Stimulated activated CD8-positive, alpha-beta memory T cell treated with anti-CD3 and anti-CD28 coated beads, Interleukin-4, amount 100 ng/mL, for 4 hours (primary cell): ENCODE measurements at places on chromosomes 2 and 18.

DNA sequence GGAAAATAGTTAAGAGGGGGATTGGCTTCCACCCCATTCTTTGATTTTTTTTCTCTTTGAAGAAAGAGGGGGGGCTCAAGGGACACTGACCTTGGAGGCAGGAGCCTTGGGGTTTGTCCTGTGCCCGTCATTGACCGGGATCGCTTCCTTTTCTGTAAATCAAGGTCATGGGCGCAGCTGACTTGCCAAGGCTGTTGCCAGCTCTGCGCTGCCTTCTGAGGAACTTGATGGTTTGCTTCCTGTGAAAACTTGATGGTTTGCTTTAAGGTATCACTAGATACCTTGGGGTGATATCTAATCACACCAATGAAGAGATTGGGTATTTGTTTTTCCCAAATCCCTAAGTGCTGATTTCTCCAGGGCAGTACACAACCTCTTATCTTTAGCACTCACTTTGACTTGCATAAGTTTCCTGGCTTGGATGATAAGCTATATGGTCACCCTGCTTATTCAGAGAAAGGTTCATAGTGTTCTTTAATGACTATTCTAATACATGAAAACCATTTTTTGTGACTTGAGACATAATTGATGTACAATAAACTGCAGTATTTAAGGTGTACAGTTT is 56.0 kb downstream of the DGKD start:
- no peak for DNase-seq

GRCh38 chr2:12728221-12728777 is 11.6 kb downstream of the TRIB2 start:
- DNase-seq = no peak

DNA sequence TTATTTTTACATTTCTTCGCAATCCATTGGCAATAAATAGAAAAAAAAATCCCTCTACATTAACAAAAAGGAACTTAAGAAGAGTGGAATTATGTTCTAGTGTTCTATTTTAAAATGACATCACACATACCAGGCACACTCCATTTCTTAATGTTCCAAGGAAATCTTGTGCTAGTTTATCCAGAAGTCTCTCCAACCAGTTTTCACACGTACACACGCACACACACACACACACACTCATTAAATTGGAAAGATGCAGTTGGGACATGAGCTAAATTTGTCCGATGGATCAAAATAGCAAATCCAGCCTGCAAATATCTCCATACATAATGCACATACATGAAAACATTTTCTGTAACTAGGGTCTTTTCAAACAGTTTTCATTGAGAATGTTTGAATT is 78.3 kb downstream of the KCNJ3 start:
- DNase-seq = no peak

- DNase-seq = no peak
Measured at GRCh38 chr2:657766-658165, 19.4 kb downstream of the TMEM18 start.

- DNase-seq = no peak
Measured at GRCh38 chr18:10121786-10122515, 208.1 kb downstream of the VAPA start.

DNA sequence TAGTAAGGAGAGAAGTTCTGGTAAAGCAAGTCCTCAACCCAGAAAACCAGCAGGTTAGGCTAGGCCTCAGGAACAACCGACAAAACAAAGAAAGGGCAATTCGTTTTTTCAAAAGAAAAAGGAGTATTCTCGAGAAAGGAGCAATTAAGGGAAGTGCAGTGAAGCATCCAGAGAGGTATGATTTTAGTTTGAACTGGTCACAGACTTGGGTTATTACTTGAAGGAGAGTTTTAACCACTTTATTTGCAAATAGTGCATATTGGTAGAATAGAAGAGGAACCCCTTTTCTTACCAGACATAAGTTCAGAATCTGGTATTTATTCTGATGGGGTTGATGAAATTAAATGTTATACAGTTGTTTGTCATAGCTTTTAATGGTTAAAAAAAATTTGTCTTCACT is 110.0 kb upstream of the GCFC2 start:
- no peak for DNase-seq

GRCh38 chr2:60570251-60570650 is 16.8 kb upstream of the BCL11A start:
- DNase-seq = no peak

DNA sequence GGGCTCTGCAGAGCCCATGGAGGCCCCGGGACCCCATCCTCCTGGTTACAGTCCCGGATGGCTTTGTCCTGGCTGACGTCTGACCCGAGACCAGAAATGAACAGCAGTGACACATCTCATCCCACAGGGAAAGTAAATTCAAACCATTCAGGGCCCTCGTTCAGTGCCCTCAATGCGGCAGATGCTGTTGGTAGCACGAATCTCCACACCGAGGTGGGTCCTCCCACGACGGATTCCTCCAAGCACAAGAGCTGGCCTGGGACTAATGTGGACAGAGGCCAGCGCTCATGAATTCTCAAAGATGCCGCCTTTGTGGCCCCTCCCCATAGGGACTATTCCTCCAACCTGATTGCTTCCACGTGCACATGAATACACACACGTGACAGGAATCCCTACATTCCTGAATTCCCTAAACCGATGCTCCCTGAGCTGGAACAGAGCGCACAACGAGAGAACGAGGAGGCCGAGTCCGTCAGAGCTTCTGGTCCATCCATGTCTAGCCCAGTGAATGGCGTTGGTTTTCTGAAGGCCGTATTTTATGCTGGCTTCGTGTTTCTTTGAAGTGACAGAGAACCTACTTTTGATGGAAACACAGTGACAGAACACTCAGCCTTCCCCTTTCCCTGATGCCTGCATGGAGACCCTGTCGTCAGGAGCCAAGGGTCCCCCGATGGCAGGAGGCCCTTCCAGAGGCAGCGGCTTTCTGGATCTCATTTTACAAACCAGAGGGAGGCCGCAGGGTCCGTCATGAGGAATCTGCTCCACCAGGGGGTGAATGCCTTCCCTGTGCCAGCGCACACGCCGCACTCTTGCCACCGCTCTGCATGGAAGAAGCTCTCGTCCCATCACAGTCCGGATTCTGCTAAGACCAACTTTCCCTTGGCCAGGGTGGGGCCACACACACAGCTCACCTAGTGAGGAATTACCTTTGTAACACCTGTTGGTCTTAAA is 64.3 kb upstream of the SNTG2 start:
- DNase-seq = no peak

DNA sequence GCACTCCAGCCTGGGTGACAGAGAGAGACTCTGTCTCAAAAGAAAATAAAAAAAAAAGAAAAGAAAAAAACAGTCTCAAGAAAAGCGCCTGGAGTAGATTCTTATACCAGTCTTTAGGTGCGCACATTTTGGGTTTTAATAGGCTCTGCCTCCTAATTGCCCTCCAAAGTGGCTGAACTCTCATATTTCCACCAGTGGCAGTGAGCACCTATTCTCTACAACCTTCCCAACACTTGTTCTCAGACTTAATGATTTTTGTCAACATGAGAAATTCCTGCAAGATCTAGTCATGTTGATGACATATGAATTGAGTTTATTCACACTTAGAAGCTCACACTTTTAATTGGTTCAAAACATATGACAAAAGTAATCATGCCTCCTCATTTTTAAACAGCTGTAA is 39.0 kb downstream of the PLB1 start:
- no peak for DNase-seq

DNA sequence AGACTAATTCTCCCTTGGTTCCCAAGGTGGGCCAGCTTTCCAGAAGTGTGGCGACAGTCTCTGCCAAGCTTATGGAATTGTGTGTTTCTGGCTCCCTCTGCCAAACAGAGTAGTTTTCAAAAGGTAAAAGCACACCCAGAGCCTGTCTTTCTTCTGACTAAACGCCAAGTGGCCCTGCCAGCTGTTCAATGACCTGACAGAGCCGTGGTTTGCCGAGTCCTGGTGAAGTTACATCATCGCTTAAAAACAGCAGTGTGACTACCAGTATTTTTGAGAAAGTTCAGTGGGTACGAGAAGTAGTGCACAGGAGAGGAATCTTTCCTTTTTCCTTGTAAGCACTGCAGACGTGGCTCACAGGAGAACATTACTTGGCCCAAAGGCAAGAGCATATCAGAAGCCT is 1.9 kb downstream of the PER2 start:
- no peak for DNase-seq

DNA sequence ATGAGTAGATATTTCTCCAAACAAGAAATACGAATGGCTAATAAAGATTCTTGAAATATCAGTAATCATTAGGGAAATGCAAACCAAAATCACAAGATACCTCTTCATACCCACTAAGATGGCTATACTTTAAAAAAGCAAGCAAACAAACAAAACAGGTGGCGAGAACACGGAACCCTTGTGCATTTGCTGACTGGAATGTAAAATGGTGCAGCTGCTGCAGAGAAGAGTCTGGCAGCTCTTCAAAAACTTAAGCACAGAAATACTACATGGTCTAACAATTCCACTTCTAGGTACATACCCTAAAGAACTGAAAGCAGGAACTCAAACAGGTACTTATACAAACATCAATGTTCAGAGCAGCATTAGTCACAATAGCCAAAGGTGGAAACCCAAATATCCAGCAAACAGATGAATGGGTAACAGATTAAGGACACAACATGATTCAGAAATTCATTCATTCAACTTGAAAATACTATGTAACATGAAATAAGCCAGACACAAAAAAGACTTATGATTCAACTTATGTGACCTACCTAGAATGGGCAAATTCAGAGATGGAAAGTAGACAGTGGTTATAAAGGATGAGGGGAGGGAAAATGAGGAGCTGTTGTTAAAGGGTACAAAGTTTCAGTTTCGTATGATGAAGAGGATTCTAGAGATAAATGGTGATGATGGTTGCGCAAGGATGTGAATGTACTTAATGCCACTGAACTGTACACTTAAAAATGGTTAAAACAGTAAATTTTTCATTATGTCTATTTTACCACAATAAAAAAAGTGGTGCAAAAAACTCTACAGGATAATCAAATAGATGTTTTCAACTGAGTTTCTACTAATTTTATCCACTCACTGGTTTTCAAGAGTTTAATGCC is 26.9 kb upstream of the GPR75 start:
- no peak for DNase-seq

- no peak for DNase-seq
Measured at GRCh38 chr2:173159791-173160463, 84.3 kb downstream of the MAP3K20 start.

- DNase-seq = no peak
Measured at GRCh38 chr18:48932462-48932818, 18.3 kb downstream of the SMAD7 start.

DNA sequence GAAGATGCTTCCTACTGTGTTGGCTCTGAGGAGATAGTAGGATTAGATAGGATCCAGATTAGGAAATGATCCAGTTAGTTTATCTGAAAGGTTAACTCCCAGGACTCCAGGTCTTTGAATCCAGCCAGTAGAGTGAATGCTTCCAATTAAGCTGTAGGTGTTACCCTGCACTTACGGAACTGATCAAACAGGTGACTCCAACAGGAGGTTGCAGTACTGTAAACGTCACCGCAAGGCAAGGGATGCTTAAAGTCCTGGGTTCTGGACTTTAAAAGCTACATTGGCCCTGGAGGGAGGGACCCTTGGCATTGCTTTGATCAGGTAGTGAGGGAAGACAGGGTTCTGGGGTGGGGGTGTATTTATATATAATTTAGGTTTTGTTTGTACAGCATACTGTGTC is 5.6 kb downstream of the LGALSL start:
- DNase-seq = no peak

- DNase-seq = no peak
Measured at GRCh38 chr2:136486115-136486514, 279.2 kb upstream of the THSD7B start.

DNA sequence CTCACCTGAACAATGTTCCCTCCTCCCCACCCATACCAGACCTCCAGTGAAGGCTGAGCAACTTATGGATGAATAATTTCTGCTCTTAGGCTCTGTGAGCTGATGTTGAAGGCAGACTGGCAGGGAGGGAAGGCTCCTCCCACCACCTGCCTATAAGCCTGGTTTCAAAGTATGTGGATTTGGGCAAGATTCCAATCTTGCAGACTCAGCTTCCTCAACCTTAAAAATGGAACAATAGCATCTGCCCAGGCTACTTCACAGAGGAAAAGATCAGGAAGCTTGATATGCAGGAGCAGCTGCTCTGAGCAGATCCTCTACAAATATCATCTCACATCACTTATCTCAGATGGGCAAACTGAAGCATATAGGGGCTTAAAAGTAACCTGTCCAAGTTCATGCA is 112.2 kb downstream of the ZFP36L2 start:
- no peak for DNase-seq

DNA sequence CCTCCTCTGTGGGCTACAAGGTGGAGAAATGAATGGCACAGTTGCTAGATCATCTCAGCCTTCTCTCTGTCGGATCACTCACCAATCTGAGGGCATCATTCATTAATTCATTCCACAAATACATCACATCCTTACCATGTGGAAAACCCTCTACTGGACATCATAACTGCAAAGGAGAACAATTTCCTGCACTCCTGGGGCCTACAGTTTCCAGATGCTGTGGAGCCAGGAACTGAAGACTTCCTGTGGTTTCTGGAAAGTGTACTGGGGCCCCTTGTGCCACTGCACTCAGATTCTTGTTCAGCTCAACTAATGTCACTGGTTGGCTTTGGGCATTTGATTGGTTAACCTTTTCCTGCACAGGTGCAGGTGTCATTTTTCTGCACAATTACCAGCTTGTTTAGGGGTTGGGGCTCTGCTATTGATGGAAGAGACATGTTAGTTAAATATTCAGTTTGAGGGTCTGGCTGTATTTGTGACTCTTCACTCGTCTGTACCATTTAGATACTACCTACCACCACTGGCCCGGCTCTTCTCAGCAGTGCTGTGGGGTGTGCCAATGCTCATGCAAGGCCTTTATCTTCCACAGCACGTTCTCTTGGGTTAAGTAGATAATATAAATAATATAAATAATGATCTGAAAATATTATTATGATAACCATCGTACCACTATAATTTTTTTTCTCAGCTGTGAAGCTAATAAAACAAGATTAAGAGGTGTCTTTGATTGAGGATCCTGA is 427.3 kb downstream of the TSN start:
- DNase-seq = no peak

- no peak for DNase-seq
Measured at GRCh38 chr2:149715005-149715592, 127.5 kb upstream of the MMADHC start.

GRCh38 chr2:33322612-33323011 is 153.8 kb upstream of the RASGRP3 start:
- no peak for DNase-seq

- DNase-seq = no peak
Measured at GRCh38 chr2:23695214-23695889, 231.6 kb downstream of the ATAD2B start.

GRCh38 chr18:48741866-48742265 is 203.0 kb downstream of the CTIF start:
- DNase-seq = no peak

GRCh38 chr18:44411262-44411905 is 269.3 kb upstream of the SETBP1 start:
- DNase-seq = no peak

GRCh38 chr2:15642011-15642814 is 50.5 kb downstream of the DDX1 start:
- DNase-seq = no peak

DNA sequence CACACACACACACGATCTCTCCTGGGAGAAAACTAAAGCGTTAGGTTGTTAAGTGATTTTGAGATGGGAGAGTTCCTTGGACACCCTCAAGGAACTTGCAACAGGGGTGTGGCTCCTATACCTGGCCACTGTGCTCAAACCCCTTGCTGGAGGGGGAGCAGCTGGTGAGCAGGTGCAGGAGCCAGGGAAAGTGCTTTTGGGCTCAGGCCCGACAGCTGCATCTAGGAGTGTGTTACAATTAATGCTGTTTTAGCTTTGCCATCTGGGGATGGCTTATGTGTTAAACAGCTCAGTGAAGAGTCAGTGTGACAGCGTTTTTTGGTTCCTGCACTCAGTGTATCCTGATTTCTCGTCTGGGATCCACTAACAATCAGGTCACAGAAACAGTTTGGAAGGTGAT is 510.8 kb downstream of the TRIB2 start:
- no peak for DNase-seq
